CD4-positive, alpha-beta T cell treated with Interleukin-17A for 1 hour (primary cell): ENCODE measurements at places on chromosomes 3 and 15.

GRCh38 chr15:57509126-57509525, 82.6 kb upstream of the MYZAP start:
- DNase-seq: no peak

DNA sequence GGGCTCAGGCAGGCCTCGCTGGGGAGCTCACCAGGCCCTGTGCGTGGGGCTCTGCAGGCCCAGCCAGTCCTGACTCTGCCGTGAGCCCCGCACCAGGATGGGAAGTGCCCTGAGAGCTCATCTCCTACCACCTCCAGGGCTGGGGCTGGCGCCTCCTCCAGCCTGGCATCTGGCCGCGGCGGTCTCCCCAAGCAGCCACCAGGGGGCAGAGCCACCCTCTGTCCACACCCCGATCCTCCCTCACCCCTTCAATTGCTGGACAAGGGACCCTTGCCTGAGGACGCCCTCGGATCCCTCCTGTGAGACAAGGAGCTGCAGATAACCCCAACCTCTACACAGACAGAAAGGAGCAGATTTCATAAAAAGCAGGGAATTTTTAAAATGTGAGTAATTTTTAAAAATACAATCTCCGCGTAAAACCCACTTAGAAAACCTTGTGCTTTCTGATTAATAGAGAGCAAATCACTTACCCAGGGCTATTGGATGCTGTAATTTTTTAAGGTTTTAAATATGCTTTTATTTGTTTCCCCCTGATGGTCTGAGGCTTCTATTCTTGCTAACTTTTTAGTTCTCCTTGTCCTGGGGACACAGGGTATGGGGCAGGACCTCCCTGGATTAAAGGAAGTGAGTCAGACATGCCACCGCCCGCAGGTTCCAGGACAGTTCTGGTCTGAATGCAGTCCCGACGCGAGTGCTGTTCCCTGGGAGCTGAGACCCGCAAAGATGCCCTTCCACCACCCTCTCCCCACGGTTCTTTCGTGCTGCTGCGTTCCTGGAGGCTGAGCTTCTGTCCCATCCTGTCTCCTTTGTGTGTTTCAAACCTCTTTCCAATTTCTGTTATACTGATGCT, 52.3 kb upstream of the CHRNA7 start:
- DNase-seq: peak; percentile 49

DNA sequence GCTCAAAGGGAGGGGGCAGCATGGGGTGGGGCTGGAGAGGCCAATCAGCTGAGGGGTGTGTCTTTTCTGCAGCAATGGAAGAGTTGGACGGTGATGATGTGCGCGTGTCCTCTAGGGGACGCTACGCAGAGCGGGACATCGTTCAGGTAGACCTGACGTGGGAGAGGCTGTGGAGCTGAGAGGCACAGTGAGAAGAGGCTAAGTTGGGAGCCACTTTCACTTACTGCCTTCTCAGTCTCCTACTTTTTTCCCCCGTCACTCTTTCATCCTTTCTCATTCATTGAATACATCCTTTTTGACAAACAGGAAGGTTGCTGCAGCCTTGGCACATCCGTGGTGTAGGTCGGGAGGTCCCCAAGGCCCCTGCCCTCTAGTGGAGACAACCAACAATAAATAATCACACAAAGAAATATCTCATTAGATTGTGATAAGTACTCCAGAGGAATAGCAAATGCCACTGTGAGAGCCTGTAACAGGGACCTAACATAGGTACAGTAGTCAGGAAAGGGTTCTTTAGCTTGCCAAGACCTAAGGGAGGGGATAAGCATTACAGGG, 4.4 kb upstream of the BRPF1 start:
- peak; percentile 77 for DNase-seq

DNA sequence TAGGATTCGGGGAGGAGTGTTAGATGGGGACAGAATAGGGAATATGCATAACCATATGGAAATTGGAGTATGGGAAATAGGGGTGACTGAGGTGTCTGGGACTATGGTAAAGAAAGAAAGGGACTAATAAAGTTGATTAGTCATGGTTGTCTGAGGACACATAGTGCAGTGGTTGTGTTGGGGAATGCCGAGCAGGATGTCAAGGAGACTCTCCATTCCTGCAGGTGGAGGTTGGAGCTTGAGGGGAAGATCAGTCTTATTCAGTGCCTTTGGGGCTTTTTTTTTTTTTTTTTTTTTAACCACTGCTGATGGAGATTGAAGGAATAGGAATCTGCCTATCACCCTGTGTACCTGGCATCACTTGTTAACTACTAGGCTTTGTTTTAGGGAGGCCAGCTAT, 10.8 kb downstream of the NMD3 start:
- no peak for DNase-seq

DNA sequence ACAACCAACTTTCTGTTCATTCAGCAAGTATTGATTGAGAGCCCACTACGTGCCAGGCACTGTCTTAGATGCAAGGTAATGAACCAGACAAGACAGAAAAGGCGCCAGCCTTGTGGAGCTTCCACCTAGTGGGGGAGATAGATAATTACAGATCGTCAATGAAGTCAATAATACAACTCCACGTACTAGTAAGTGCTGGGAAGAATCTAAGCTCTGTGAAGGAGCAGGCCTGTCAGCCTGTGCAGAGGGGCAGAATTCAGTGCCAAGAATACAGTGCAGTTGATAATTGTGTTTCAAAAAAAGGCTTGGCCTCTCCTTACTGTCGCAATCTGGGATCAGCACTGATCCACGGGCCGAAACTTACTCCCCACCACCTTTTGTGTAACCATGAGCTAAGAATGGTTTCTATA, 186.3 kb downstream of the FEZF2 start:
- no peak for DNase-seq

- no peak for DNase-seq
Measured at GRCh38 chr3:61979638-61980037, 393.7 kb downstream of the FEZF2 start.

GRCh38 chr15:27464941-27465612, 494.1 kb downstream of the GABRG3 start:
- DNase-seq: no peak

DNA sequence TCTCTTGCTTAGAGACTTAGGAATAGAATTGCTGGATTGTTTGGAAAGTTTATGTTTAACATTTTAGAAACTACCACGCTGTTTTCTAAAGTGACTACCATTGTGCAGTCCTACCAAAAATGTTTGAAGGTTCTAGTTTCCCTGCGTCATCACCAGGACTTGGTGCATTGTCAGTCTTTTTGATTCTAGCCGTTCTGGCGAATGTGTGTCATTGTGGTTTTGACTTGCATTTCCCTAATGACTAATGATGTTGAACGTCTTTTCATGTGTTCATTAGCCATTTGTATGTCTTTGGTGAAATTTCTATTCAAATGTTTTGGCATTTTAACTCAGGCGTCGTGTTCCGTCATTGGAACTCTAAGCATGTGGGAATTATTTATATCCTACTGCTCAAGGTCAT, 58.0 kb downstream of the CHD2 start:
- DNase-seq: peak; percentile 59

GRCh38 chr3:13301286-13301987, 118.7 kb downstream of the NUP210 start:
- DNase-seq: no peak

GRCh38 chr3:160546727-160547126, 18.6 kb downstream of the KPNA4 start:
- no peak for DNase-seq

GRCh38 chr3:127707851-127708411, 35.2 kb downstream of the ABTB1 start:
- no peak for DNase-seq

DNA sequence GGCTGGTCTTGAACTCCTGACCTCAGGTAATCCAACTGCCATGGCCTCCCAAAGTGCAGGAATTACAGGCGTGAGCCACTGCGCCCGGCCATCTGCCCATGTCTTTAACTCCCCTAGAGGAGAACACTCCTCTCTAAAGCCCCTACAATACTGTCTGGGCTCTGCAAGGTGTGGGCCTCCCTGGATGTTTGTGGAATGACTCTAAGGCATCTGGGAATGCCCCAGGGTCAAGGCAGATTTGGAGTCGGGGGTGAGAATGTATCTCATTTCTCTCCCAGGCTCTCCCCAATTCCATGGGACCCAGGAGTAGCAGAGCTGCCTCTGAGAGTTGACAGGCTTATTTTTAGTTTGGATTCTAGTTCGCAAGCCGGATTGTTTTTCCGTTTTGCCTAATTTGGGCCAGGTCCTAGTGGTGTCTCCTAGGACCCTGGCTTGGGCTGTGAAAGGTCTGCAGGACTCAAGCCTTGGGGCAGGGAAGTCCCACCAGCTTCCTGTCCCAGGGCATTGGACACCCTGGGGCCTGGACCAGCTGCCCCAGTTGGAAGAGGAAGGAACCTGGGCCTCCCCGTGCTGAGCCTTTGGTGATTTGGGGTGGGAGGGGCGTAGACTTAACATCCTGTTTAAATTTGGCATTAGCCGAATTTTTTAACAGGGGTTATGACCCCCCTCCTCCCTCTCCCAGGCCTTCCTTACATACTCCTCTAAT, 53.5 kb downstream of the MAGEF1 start:
- DNase-seq: no peak

DNA sequence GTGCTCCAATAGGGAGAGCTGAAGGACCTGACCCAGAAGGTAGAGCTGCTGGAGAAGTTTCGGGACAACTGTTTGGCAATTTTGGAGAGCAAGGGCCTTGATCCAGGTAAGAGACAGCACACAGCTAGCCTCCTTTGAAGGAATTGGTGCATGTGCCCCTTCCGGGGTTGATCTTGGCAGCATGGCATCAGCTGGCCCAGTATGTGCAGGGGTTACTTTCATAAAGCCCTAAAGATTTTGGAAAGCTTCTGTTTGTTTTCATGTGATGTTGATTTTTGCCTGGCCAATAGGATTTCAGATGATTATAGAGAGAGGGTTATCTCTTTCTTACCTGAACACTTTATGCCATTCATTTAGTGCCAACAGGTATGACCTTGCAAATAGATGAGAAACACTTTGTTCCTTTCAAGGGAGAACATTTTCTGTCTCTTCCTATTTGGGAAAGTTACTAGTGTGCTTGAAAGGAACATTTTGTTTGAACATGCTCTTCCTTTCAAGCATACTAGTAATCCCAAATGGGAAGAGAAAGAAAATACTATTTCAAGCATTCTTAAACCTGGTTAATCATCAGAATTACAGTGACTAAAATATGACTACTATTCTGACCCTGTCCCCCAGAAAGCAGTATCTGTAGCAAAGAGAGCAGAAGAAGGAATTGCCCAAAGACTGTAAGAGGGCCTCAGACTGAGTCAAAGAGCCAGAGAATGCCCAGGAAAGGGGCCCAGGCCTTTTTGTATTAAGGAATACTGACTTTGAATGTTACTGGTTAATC, 7.5 kb downstream of the KNSTRN start:
- no peak for DNase-seq

DNA sequence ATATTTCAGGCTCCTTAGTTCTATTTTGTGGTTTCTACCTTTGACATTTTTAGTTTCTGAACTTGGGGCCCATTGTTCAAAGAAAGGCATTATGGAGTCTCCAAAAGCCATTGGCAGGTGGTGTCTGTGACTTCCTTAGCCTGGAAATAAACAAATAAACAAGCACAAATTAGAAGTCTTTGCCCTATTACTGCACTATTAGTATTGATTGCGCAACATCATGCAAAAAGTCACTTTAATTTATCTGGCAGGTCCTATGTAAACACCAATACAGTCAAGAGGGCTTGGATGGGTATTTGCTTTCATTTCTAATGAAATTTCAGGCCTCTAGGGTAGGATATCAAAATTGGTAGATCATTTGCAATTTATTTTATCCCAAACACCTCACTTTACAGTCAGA, 85.6 kb downstream of the LPP start:
- no peak for DNase-seq

- no peak for DNase-seq
Measured at GRCh38 chr15:47484997-47485396, 232.3 kb upstream of the SEMA6D start.

DNA sequence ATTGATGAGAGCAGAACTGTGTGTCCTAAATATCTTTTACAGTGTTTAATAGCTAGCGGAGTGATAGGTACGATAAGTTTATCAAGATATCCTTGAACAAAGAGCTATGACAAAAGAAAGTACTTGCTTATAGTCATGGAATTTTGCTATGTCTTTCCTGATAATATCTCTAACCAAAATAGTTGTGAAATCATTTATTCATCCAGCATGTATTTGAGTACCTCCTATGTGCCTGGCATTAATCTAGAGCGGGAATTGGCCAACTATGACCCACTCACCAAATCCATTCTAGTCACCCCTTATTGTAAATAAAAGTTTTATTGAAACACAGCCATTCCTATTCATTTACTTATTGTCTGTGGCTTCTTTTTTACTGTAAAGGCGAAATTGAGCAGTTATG, 46.6 kb downstream of the ZFAND6 start:
- DNase-seq: no peak

- no peak for DNase-seq
Measured at GRCh38 chr3:142263112-142263511, 37.7 kb upstream of the GK5 start.

DNA sequence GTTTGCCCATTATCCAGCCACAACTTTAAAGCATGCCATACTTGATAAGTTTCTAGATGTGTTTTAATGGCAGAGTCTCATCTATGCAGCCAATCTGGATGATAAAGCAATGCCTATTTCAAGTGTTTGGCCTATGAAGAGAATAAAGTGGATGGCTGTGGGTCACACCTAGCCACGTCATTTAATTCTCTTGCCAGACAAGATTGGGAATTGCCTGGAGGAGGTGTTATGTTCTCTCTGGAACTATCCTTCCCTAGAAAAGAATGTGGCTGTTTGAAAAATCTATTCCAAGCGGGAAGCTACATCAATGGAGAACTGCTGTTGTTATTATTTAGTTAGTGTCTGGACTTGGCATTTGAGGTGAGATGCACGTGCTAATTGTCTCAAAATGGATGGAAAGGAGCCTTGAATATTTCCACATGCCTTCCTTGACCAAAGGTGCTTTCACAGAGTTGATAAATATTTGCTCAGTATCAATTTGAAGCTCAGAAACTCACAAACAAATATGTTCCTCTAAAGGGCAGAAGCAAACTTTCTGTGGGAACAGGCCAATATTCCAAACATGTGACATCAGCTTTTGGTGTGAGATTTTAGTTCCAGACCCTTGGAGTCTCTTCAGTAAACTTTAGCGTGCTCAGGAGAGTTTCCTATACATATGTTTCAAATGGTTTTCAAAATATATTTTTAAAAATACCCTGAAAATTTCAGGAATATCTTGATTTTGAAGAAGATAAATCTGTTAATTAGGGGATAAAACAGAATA, 510.6 kb upstream of the SGO1 start:
- DNase-seq: no peak

GRCh38 chr15:80003171-80003570, 32.2 kb upstream of the BCL2A1 start:
- DNase-seq: no peak

GRCh38 chr3:70871909-70872656, 559.6 kb upstream of the MDFIC2 start:
- DNase-seq: no peak

DNA sequence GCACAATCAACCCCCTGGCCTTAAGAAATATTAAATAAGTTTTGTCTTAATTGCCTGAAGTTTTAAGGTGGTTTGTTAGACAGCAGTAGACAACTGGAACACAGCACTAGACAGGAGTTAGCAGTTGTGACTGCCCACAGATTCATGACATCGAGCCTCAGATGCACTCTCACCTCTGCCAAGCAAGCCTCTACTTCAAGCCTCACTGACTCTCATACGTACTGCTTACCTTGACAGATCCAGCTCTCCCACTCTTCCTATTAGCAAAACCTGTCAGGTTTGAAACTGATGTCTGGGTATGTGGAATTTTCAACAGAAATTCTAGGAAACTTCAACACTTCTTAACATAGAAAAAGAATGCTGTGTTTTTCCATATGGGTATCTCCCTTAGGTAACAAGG, 382.9 kb upstream of the DPH6 start:
- no peak for DNase-seq
